Thoracic aorta (tissue), 2 donors: ENCODE measurements at places on chromosomes 5 and 9. TPM values are rescaled to one million over a fixed set of nuclear protein-coding genes. Genes with fewer than 3 reads are reported as not detected.

The UBE2QL1 gene
- 3.5 TPM for total RNA-seq

The OLFML2A gene
- 6.7 TPM for total RNA-seq

The LRRC19 gene
- not detected for total RNA-seq

The CD14 gene
- 235 TPM for total RNA-seq

The ANKRD33B gene
- 4.9 TPM for total RNA-seq

The QRFP gene
- not detected for total RNA-seq

The ZNF658 gene
- total RNA-seq: 2.2 TPM
